Activated naive CD8-positive, alpha-beta T cell treated with anti-CD3 and anti-CD28 coated beads, Interleukin-2, amount 10 ng/mL, durations not matched to agents 7 days and 5 days (primary cell): ENCODE measurements at places on chromosomes 4 and X. TPM values are rescaled to one million over a fixed set of nuclear protein-coding genes. Genes with fewer than 3 reads are reported as not detected.

Gene XK
- 0.08 TPM for total RNA-seq

Gene TMPRSS11E
- not detected for total RNA-seq

Gene EVC2
- 0.69 TPM for total RNA-seq

Gene CD38
- total RNA-seq = 110 TPM

Gene KANTR
- 14.2 TPM for total RNA-seq

Gene AFM
- total RNA-seq = not detected

GRCh38 chr4:141845901-141846300 lies 209.5 kb downstream of the IL15 start:
- DNase-seq = no peak

DNA sequence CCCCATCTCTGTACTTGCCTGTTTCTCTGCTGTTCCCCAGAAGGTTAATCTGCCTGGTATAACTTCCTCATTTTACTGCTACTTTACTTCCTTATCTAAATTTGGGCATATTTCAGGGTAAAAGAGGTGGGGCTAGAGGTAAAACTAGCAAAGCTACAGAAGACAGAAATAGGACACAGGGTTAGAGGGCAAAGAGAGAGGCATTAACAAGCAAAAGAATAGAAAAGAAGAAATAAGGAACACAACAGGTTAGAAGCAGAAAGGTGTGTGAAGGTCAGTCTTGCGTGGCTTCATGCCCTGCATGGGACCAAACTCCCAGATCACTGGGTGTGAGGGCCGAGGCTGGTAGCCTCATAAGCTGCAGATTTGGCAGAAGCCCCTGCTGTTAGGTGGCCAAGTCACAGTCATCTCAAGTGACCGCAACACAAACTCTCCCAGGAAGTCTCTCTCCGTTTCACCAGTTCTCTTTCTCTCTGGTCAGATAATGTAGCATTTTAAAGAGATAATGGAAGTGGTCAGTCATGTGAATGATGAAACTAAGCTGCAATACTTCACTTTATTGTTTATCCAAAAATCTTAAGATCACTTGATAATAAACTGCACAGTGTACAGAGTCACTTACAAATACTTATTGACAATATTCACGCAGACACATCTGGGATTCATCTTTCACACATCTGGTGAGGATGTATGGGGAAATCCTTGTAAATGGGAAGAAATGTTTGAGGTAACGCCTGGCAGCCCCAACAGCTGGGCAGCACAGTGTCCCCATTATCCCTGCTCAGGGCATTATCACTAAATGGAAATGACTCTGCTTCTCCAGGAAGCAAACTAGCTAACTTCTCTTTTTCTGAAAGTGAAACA lies 16.4 kb downstream of the TMEM154 start:
- DNase-seq = no peak

DNA sequence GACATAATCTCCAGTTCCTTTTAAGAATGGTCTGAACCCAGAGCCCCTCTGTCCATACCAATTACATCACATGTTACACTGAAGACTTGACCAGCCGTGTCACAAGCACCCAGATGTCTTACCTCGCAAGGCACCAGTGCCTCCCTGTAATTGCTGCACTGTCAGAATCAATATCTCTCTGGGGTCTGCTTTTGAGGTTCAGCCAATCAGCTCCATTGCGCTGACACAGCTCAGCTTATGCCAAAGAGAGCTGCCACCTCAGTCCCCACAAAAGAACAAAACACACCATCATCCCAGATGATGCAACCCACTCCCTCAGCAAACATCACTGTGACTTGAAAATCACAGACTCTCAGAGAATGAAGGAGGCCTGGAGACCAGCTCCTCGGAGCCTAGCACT lies 82.5 kb upstream of the SORBS2 start:
- no peak for DNase-seq

DNA sequence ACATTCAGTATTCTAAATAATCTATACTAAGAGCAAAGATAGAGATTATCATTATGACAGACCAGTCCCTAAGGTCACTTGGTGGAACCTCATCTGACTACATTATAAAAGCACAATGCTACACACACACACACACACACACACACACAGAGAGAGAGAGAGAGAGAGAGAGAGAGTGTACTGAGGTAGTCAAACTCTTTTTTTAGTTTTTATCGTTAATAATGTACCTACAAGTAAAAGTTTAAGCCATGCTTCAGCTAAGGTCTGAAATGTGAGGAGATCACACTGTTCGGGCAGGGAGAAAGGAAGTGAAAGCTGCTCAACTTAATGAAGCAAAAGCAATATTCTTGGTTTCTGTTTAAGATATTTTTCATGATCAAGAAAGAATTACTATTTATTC lies 75.8 kb upstream of the CCDC160 start:
- DNase-seq = no peak

DNA sequence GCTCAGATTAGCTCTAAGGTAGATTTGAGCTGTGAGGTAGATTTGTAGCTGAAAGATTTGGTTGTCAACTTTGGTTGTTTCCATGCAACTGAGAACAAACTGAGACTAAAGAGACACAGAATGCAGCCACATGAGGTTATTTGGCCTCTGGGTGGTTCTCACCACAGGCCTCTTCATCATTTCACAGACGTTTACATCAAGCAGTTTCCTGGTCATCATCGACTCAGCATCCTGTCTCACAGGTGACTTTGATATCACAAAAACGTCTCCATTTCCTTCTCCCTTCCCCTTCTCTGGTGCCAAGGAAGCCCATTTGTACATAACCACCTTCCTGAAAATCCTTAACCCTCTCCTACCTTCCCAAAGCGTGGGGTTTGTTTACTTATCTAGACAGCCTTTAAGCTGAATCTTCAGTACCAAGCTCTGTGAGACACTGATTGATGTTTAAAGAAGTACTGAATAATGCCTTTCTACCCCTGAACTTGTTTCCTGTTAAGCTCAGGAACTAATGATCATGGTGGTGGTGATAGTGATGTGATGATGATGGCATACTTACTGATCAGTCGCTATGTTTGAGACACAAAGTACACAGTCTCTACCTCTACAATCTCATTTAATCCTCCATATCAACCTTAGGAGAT lies 81.9 kb downstream of the FAM114A1 start:
- DNase-seq = peak; percentile 43

- DNase-seq = no peak
Observed at GRCh38 chr4:38281371-38282071, 321.3 kb downstream of the PTTG2 start.

DNA sequence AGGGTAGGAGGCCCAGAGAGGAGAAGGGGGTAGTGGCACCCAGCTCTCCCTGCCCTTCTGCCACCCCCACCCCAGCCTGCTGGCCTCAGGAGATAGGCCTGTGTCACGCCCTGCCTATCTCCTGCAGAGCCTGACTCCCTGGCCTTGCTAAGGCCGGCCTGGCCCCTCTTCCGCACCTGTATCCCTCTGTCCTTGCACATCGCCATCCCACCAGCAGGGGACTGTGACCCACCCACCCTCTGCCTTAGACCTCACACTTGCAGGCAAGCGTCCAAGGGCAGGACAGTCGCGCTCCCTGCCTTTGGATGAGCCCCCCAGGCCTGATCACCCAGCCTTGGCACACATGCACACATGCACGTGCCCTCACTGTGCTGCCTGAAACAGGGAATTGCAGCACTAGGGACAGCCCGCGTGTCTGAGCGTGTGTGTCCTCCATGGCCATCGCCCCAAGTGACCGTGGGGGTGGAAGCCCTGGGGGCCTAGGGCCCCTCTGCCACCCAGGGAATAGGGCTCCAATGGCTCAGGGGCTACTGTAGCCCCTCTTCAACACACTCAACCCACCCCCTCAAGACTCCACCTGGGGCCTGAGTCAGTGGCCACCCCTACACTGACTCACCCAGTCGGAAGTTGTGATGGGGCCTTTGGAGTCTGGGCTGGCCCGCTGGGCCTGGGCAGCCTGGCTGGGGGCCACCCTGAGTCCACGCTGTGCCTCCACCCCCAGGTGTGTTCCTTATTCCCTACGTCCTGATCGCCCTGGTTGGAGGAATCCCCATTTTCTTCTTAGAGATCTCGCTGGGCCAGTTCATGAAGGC lies 2.1 kb downstream of the SLC6A8 start:
- no peak for DNase-seq

DNA sequence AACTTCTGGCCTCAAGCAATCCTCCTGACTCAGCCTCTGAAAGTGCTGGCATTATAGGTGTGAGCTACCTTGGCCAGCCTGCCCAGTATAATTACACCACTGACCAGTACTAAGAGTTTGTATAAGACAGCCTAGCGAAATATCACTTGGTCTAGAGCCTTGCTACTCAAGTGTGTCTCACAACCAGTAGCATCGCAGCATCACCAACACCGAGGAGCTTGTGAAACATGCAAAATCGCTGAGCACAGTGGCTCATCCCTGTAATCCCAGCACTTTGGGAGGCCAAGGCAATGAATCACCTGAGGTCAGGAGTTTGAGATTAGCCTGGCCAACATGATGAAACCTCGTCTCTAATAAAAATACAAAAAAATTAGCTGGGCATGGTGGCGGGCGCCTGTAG lies 102.0 kb upstream of the GATB start:
- no peak for DNase-seq

DNA sequence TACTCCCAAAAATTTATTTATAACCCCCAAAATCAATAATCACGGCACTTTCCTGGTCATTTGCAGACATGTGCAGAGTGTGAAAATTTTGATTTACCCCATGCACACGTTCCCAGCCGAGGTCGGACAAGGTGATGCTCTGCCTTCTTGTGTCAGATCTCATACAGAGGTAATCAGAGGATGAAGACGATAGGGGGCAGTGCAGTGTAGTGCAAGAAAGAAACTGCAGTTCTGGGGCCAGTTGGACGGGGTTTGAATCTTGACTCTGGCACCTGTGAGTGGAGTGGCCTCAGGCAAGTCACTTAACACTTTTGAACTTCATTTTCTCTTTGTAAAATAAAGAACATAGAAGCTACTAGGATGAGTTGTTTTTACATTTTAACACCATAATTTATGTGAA lies 88.4 kb downstream of the FRMPD3 start:
- DNase-seq = no peak

GRCh38 chr4:124505211-124505610 lies 207.3 kb downstream of the ANKRD50 start:
- DNase-seq = no peak

DNA sequence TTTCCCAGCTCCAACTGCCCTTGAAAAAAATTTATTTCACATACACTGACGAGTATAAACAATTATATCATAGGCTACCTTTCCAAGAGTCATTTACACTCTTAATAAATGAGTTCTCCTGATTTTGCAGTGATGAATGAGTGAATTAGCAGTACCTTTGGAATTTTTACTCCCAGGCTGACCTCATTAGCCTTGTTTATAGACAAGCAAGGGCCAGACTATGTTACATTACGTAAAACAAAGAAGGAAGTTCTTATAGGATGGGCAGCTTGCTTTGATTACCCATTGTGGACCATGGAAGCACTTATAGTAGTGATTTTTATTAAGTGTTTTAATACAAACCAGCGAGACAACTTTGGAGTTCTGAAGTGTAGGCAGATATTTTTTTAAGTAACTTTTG lies 112.9 kb upstream of the C1QTNF7 start:
- DNase-seq = no peak

DNA sequence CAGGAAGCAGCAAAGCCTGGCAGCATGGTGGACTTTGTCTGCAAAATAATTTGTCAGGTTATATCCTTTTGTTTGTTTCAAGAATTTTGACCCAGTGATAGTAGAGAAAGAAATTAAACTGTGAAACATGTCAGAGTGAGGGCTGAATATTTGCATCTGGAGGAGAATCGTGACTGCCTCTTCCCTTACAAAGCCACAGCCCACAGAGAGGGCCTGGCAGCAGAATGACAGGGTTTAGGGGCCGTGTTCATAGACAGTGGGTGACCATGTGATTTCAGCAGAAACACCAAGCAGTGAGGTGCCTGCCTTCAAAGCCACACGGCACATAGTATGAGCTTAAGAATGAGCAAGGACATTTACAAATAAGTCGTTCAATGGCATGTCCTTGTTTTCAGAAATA lies 24.4 kb upstream of the PLAC8 start:
- peak; percentile 66 for DNase-seq

- no peak for DNase-seq
Observed at GRCh38 chr4:56104188-56104587, 155.4 kb downstream of the CEP135 start.
